ENCODE measurements at places on chromosomes 11 and 22.

DNA sequence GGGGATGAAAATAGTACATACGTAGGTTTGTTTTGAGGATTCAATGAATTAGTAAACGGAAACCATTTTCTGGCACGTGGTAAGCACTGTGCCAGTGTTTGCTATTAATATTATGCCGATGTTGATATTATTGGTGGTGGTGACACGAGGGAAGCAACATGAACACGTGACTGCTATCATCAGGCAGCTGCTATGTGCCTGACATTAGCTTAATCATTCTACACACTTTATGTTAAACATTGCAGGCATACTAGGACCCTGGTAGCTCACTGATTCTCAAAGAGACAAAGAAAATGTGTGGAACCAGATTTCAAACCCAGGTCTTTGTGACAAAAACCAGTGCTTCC is 656 bp downstream of the SRRD start:
- DNase-seq: no peak

- no peak for DNase-seq
Measured at GRCh38 chr11:64583296-64584262, 7.4 kb upstream of the SLC22A12 start.

DNA sequence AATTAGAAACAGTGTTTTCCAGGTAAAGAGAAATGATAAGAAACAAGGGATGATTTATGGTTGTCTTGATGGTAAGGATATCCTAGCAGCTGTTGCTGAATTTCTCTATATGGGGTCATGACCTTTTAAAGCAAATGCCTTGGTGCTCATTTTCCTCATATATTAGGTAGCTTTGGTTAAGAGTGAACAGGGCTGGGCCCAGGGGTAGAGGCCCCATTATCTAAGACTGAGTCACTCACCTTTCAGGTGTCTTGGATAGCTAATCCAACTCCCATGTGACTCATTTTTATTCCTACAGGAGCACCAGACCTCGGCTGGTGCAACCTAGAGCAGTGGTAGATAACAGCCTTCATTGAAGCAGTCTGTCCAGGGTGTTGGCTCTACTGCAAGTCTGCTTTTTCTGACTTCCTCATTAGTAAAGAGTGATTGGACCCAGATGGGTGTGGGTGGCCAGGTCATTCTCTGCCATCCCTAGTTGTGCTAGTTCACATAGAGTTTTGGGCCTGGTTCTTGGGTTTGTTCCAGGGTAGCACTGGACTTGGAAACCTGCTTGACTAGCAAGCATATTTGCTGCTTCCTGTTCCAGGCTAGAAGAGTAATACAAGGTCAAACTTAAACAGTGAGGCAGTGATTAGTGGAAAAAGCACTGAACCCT is 37.4 kb downstream of the CTNND1 start:
- no peak for DNase-seq

DNA sequence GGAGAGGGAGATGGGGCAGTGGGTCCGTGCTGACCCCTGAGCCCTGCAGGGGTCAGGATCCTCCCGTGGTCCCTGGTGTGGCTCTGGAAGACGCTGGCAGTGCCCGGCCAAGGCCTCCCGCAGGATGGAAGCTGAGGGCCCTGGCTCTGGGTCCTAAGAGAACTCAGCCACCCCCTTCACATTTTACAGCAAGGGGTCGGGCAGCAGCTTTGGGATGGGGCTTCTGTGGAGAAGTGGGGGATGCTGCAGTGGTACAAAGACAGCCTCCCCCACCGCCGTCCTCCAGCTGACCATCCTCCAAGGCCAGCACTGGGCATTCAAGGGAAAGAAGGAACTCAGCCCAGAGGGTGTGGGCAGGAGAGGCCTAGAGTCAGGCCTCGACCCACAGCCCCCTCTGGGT is 21.8 kb upstream of the CRYBB3 start:
- DNase-seq: no peak

- DNase-seq: no peak
Measured at GRCh38 chr11:68372114-68372513, 59.7 kb downstream of the LRP5 start.
